IPS DF 6.9 (cell line): ENCODE measurements at places on chromosomes 6 and 20.

GRCh38 chr6:105867277-105867676 lies 218.9 kb upstream of the PRDM1 start:
- DNase-seq: no peak

- DNase-seq: no peak
These were observed 249.3 kb downstream of the CD83 start for GRCh38 chr6:14366872-14367271.

- DNase-seq: no peak
These were observed 136.0 kb downstream of the HFE start for GRCh38 chr6:26223228-26223627.

DNA sequence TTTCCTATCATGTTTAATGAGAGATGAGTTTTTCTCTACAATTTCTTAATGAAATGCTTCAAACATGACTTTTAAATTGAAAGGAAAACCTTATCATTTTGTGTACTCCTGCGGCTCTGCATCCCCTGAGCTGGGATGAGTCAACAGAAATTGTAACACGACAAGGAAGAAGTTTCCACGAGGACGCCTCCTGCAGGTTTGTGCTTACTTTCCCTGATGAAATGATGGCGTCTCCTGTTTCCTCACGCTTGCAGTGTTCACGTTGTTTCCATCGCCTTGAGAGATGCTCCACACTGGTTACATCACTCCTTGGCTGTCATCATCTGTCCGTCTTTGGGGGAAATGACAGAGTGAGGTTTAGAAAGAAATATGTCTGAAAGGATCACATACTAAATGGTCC lies 233.7 kb upstream of the ZFP64 start:
- DNase-seq: no peak

- no peak for DNase-seq
These were observed 18.0 kb upstream of the MAP3K4 start for GRCh38 chr6:160973311-160974250.

GRCh38 chr6:12842114-12842513 lies 125.5 kb downstream of the PHACTR1 start:
- DNase-seq: no peak

DNA sequence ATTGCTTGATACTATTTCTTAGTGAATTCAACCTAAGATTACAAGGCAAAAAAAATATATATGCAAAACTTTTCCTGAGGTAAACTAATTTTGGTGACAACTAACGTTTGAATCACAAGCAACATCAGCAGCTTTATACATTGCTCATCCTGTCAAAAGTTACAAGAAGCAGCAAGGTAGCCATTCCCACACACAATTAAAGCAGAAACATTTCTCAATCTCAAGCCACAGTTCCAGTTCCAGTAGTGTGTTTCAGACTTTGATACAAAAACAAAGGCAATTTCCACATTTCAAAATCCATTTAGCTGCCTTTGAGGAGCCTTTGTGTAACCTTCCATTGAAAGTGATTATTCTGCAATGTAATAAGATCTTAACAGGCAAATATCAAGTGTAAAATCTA lies 191.0 kb downstream of the WDR27 start:
- no peak for DNase-seq

- DNase-seq: no peak
These were observed 103.6 kb downstream of the CDYL start for GRCh38 chr6:4879741-4880275.

- DNase-seq: no peak
These were observed 7.3 kb upstream of the ENTPD6 start for GRCh38 chr20:25188218-25188617.

DNA sequence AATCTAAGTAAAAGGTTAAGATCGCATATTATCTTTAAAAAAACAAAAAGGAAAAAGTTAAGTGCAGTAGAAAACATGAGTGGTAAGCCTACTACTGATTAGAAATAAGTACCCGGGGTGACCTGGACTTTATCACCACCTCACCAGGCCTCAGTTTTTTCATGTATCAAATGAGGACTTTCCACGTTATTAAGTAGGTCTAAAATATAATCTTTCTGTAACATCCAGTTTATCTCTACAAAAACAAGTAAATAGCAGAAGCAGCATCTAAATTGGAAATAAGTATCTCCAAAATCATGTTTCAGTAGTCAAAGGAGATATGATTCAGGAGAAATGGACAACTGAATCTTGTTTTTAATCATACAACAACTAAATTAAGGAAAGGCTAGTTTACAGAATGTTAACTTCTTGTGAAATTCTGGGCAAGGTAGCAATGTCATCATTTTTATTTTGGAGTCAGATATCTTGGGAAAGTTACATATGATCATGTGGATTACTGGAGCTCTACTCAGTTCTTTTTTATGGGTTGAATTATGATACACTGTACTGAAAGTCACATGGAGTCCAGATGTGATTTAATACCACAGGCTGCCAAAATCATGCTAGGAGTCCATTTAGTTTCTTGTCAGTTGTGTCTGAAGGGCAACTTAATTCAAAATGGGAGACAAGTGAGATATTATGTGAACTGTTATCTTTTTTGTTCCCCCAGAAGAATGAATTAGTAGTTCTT lies 114.7 kb upstream of the PRL start:
- no peak for DNase-seq

DNA sequence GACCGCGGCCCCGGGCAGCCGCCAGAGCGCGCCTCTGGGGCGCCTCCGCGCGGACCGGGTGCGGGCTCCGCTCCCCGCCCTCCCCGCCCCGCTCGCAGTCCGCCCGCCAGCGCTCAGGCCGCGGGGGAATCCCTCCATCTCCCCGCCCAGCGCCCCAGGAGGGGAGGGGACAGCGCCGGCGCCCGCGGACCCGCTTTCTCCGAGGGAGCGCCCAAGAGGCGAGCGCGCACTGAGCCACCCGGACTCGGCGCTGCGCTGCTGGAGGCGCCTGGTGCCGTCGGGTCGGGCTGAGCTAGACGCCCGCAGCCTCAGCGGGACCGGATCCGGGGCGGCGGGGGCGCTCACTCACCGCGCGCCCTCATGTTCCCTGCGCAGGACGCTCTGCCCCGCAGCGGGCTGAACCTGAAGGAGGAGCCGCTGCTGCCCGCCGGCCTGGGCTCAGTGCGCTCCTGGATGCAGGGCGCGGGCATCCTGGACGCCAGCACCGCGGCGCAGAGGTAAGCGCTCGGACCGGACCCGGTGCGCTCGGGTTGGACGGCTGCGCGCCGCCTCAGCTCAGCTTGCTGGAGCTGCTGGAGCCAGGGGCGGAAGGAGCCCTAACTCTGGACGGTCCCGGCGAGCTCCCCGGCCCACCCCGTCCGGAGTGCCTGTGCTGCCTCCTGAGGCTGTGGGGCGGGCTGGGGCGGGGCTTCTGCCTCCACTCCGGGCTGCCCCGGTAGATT lies 867 bp downstream of the EBF4 start:
- DNase-seq: no peak

- no peak for DNase-seq
These were observed 19.4 kb downstream of the CASS4 start for GRCh38 chr20:56431471-56431870.

- no peak for DNase-seq
These were observed 14.6 kb downstream of the EDN3 start for GRCh38 chr20:59314997-59315396.

DNA sequence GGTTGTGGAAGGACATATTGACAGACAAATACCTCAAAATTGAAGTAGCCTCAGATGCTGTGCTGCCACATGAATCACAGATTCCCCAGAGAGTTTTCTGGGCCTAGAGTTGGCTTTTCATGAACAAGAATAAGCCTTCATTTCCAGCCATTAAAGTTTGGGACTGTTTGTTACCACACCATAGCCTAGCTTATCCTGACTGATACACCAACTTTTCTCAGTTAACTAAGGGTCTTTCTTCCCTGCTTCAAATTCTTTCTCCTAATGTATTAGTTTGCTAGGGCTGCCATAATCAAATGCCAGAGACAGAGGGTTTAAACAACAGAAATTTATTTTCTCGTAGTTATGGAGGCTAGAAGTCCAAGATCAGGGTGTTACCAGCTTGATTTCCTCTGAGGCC lies 237.4 kb upstream of the ZFP64 start:
- no peak for DNase-seq

- no peak for DNase-seq
These were observed 62.2 kb downstream of the ARFGEF2 start for GRCh38 chr20:48983423-48984400.

GRCh38 chr6:75460681-75461080 lies 32.9 kb downstream of the FILIP1 start:
- DNase-seq: no peak
